ENCODE measurements at places on chromosomes 2 and 18.

- DNase-seq, result no peak
Measured at GRCh38 chr2:167484875-167485274, 596.6 kb downstream of the XIRP2 start.

- no peak for DNase-seq
Measured at GRCh38 chr2:187008111-187008510, 159.1 kb upstream of the ZSWIM2 start.

GRCh38 chr2:26503231-26503880 is 25.4 kb upstream of the OTOF start:
- peak; percentile 86 for DNase-seq

GRCh38 chr2:205644018-205644417 is 38.3 kb upstream of the NRP2 start:
- DNase-seq, result no peak

DNA sequence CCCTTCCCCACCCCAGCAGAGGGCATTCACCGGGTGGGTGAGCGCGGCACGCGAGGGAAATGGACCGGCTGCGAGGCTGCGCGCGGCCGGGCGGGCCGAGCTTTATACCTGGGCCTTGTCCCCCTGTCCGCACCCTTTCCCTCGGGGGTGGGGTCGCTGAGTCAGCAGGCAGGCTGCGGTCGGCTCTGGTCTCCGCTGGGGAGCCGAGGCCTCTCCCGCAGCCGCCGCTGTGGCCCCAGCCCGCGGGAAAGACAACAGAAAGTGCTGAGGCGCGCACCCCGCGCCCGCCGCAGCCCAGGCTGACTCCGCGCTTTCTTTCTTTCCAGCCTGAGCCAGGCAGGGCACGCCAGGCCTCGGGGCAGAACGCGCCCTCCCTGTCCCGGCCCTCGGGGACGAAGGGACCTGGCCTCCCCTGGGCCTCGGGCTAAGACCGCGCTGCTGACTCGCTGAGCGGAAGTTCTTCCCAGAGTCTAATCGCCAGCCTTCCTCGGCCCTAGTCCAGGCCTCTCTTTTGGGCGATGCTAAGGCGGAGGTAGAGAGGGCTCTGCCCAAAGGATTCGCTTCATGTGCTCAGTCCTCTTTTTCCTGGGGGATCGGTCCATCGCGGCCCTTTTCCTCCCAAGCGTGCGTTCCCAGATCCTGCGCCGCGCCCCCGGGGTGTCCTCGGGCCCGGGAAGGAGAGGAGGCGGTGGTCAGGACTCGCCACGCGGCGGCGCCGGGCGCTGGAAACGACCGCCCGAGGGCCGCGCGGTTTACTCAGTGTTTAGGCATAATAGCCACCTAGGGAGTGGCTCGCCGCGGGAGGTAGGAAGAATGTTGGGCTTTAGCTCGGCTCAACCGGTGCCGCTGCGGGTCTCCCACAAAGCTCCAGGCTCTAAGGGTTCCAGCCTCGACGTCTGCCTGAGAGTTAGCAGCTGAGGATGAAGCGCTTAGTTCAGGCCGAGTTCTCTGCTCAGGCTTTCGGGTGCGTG is at the start of gene CRYBA2:
CRYBA2 (minus strand) TSS at position 78 of the 971 bp plus-strand sequence. CDS start 246 bp downstream, outside the sequence.
- no peak for DNase-seq

GRCh38 chr2:12612671-12613070 is 104.1 kb upstream of the TRIB2 start:
- DNase-seq, result no peak

GRCh38 chr2:212610872-212611425 is 72.3 kb upstream of the ERBB4 start:
- DNase-seq, result no peak

- DNase-seq, result peak; percentile 1
Measured at GRCh38 chr2:175414882-175415487, 233.5 kb upstream of the ATP5MC3 start.

DNA sequence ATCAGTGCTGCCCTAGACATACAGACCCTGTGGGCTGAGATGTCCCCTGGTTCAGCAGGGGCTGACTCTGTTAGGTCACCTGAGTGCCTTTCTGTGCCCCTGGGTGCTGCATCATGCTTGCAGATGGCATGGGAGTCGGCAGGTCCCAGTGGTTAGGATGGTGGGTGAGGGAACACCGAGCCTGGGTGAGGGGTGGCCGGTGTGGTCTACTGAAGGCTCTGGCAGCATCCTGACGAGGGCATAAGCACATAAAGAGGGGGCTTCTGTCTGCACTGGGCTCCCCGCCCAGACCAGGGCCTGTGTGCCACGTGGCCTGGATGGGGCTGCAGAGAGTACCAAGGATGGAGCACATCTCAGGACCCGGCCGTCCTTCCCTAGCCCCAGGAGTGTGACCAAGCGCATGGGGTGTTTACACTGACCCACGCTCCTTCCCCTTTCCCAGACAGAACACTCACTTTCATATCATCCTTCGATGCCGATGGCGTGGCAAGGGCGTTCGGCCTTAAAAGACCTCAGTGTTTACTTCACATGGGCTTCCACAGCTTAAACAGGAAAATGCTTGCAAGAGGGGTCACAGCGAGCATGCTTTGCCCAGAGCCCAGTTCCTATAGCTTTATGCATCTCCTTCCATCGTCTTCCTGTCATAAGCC is 115.1 kb downstream of the STPG4 start:
- DNase-seq, result no peak

DNA sequence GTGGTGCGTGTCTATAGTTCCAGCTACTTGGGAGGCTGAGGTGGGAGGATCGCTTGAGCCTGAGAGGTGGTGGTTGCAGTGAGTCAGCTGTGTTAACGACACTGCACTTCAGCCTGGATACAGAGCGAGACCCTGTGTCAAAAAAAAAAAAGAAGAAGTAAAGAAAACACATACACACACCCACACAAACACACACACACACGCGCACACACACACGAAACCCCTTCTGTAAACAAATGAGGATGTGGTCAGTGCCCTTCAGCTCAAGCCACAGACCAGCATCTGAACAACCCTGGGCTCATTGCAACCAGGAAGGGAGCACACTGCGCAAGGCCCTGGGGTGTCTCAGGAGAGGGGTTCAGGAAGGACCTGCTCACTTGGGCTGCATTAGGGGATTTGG is 47.9 kb upstream of the KCNF1 start:
- no peak for DNase-seq

- no peak for DNase-seq
Measured at GRCh38 chr2:128348701-128349100, 30.0 kb upstream of the HS6ST1 start.

DNA sequence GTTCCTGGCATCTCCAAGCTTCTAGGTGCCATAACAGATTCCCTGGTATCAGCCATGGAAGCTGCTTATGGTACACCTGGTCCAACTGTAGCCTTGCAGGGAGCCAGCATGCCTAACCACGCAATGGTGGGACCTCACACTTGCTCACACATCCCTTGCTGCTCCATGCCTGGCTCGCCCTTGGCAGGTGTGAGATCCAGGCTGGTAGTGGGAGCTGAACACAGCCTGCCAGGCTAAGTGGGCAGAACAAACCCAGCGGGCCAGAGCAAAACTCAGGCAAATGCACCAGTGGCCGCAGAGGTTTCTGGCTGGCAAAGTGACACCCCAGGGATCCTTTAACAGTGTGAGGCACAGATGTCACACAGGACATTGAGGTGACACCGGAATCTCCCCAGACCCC is 185.8 kb downstream of the NDUFA10 start:
- DNase-seq, result no peak

DNA sequence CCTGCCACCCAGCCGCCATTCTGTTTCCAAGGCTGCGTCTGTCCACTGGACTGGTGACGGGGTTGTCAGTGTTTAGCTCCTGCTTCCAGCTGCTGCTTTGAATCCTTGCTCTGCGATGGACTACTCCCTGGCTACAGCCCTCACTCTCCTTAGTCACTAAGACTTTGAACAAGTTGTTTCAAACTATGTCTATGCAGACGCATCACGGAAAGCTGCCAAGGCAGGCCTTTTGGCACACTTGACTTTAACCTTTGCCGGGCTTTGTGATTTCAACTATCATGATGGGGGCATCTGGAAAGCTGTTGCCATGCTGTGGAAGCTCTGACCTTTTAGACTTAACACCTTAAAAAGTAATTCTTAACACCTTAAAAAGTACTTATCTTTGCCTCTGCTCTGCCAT is 54.4 kb downstream of the PDE11A start:
- DNase-seq, result no peak

DNA sequence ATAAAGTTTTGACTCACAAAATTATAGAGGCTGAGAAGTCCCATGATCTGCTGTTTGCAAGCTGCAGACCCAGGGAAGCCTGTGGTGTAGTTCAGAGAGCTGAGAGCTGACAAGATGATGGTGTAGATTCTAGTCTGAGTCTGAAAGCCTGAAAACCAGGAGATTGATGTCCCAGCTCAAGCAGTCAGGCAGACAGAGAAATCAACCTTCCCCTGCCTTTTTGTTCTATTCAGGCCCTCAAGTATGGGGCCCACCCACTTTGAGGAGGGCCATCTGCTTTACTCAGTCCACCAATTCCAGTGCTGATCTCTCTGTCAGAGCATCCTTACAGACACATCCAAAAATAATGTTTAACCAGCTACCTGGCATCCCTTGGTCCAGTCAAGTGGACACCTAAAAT is 479.6 kb downstream of the STK39 start:
- no peak for DNase-seq

Measured in stimulated activated CD4-positive, alpha-beta T cell treated with anti-CD3 and anti-CD28 coated beads, TNF-alpha, amount 100 ng/mL, for 48 hours (primary cell).